ENCODE measurements at places on chromosomes 13 and 19. TPM values are rescaled to one million over a fixed set of nuclear protein-coding genes. Genes with fewer than 3 reads are reported as not detected.

Gene SLITRK1
- total RNA-seq, result not detected

Gene HCST
- 0.36 TPM for total RNA-seq

Gene DCLK1
- total RNA-seq, result 132 TPM

Gene ZNF600
- total RNA-seq, result 9.8 TPM

Gene FLT3
- total RNA-seq, result not detected

Gene SLC15A1
- total RNA-seq, result not detected

Gene ZNF556
- total RNA-seq, result not detected

Gene ARHGEF7
- total RNA-seq, result 27.5 TPM

GRCh38 chr13:44938854-44939253 is 50.4 kb downstream of the NUFIP1 start:
- DNase-seq, result no peak

DNA sequence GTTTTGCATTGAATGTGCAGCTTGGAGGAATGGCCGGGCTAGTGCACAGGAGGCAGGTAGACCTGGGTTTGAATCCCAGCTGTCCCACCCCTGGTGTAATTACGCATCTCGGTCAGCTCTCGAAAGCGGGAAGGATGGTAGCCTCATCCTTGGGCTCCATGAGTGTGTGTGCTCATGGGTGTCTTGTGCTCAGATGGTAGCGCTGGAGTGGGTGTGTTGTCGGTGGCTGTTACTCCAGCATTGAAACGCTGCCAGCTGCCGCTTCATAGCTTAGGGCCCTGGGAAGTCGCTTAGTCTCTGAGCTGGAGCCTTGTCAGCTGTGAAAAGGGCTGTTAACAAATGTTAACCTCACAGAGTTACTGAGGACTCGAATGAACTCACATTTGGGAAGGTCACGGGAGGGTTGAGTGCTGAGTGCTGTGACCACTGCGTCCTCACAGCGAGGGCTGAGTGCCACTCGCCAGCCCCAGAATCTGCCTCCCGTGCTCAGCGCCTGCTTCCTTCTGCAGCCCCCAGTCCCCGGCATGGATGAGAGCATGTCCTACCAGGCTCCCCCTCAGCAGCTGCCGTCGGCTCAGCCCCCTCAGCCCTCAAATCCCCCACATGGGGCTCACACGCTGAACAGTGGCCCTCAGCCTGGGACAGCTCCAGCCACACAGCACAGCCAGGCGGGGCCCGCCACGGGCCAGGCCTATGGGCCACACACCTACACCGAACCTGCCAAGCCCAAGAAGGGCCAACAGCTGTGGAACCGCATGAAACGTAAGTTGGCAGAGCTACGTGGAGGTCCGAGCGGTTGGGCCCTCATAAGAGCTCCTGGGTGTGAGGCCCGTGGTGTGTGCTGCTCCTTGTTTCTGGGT is 5.2 kb downstream of the LENG8 start:
- peak; percentile 76 for DNase-seq

GRCh38 chr13:40215311-40215710 is 451.1 kb downstream of the FOXO1 start:
- DNase-seq, result no peak

DNA sequence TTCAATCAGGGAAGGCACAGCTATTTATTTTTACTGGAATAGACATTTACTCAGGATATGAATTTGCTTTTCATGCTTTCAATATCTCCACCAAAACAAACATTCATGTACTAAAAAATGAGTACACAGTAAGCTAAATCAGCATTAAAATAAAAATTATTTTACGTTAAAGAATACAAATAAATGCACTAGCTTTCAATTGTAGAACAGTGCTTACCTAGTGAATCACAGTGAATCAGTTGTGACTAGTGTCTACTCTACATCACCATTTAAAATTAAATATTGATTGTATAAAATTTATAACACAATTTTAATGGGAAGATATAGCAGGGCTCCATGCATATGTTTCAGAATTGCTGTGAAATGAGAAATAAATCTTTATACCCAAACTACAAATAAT is 929.6 kb upstream of the ATXN8OS start:
- DNase-seq, result no peak

DNA sequence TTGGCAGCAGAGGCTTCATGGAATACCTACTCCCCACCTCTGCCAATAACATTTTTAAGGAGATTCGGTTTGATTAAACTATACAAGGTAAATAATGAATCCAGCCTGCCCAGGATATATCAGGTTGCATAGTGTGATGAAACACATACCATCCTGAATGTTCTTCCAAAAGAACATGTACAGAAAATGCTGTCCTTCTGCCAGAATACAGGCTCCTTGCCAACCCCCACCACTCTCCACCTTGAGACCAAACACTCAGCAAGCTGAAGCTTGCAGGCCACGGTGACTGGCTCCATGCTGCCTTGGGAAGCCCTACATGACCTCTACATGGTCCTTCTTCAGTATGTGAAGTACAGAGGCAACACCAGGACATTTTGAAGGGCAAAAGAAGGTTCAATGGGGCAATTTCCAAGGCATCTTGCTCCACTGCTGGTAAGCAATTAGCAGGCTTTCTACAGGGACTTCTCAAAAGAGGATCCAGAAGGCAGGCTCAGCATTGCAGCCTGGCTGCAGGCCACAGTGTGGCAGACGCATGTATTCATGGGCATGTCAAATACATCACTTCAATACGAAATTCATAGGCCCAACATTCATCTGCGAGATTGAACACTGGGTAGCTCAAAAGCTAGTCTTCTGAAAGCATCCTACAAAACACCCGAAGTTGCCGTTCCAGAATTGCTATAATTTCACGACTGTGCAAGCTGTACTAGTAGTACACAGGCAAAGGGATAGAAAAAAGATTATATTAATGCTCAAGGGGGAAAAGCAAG is 62.4 kb upstream of the SERP2 start:
- peak; percentile 17 for DNase-seq

DNA sequence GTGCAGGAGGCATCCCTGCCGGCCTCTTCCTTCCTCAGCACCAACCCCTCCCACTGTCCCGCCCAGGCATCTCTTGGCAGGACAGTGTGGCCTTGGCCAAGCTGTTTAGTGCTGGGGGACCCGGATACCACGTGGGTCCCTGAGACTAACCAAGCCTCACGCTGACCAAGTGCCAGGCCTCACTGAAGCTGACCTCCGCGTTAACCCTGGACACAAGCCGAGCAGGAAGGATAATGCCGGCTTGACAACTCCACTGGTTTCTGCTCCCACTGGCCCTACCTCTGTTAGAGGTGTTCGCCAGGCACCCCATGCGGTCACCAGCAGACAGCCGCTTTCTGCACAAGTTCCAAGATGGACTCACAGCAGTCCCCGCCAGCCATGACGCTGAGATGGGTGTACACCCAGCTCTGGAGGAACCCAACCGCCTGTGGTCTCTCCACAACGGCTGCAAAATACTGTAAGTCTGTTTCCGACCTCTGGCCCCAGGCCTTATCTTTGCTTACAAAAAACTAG is 12.4 kb downstream of the GRTP1 start:
- no peak for DNase-seq

DNA sequence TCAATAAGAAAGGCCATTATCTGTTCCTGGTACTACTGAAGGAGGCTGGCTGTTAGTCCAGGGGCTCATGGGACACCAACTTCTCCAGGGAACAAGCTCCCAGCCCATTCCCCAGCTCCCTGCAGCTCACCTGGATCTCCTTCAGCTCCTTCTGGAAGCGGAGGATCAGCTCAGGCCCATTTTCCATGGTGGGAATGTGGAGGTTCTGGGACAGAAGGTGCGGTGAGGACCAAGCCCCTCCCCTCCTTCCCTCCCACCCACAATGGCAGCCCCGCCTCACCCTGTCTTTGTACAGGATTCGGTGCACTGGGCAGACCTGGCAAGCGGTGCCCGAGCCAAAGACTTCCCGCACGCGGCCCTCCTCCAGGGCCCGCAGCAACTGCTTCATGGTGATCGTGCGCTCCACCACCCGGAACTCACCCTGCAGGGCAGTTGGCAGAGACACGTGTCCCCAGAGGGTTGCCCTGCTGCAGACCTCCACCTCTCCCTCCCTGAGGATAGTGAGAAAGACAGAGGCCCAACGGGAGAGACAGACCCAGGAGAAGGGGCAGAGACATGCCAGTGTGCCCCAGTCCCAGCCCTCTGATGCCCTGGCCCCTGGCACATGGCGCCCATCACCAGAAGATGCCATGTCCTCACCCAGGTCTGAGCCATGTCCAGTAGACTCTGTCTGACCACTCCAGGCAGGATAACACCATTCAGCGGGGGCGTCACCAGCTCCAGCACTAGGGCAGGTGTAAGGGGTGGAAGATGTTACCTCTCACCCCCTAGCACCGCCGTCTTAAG is 14.3 kb downstream of the BCAT2 start:
- DNase-seq, result peak; percentile 76

GRCh38 chr19:17803264-17803896 is 8.4 kb downstream of the B3GNT3 start:
- DNase-seq, result no peak

DNA sequence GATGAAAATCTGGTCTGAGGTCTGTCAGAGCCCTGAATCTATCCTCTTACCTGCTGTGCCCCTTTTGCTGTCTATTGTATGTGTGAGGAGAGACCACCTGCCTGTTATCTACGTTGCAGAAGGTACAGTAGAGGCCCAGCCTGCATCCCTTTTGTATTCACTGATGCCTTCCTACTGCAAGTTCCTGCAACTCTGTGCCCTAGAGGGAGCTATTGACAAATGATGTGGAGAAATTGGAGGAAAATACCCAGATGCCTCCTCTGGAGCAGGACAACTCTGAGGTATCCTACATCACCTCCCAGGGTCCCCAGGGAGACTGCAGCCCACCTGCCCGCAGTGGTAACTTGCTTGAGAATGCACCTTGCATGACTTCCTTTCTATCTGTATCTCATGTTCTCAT is 33.7 kb downstream of the SIAH3 start:
- no peak for DNase-seq

GRCh38 chr19:20365146-20365545 is 198.1 kb downstream of the ZNF486 start:
- DNase-seq, result no peak

DNA sequence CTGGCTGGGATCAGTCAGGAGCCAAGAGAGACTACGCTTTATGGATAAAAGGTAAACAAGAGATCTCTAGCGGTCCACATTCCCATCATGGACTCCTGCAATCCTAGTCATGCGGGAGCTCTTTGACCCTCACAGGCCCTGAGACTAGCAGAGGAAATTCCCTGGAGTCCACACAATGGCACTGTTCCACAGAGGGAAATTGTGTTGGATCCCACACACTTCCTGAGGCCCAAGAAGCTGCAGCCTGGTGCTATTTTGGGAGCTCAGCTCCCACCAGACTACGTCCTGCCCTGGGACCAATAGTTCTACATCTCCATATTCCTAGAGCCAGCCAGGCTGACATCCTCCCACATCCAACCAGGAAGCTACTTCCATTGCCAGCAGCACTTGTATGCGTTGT is 2358.4 kb downstream of the PCDH9 start:
- no peak for DNase-seq

DNA sequence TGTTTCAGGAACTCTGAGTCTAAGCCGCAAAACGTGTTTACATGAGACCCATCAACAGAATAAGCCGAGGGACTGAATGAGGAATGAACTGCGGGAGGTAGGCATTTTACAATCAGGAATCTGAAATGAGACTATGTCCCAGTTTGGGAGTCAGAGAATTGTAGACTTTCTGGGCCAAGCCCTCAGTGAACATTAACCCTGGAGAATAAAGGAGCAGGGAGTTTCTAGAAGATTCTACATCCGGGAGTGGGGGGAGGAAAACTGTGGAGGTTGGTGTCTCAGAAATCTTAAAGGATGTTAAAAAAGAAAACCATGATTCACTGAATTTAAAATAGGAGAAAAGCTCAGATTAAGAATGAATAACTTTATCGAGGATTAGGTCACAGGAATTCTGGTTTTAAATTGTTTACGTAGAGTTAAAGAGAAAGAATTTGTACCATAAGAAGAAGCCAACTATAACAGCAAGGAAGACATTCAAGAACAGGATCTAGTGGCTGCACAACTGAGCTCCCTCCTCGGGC is 18.5 kb downstream of the RFX2 start:
- DNase-seq, result no peak

DNA sequence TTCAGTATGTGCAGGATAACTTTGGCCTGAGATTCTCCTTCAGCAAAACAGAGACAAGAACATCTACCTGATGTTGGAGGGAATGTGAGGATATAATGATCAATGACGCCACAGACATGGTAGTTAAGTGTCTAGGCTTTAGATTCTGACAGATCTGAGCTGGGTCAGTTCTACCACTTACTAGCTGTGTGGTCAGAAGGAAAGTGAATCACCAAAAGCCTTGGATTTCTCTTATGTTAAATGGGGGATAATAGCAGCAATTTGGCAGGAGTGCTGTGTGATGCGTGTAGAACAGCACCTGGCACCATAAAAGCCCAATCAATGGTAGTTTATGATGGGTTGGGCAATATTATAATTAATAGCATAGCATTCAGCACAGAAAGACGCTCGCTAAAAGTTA is 41.7 kb downstream of the RXFP2 start:
- DNase-seq, result no peak

GRCh38 chr13:101242720-101243119 is 173.6 kb downstream of the NALCN start:
- DNase-seq, result no peak

DNA sequence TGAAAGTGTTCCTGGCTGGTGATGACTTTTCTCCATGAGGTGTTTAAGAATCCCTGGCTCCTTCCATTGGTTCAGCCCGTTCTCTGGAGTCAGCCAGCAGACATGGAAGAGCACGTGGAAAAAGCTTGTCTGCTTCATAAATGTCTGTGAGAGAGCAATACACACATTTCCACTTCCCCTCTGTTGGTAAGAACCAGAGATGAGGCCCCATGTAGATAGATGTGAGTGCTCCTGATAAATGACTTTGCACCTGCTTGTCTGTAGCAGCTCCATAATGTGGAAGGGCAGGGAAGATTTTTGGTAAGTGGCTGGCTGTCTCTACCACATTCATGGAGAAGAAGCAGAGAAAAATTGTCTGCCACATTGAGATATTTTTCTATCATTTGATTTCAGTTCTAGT is 325.8 kb downstream of the LMO7 start:
- no peak for DNase-seq

GRCh38 chr19:1076951-1077350 is 10.0 kb downstream of the ARHGAP45 start:
- DNase-seq, result peak; percentile 97

DNA sequence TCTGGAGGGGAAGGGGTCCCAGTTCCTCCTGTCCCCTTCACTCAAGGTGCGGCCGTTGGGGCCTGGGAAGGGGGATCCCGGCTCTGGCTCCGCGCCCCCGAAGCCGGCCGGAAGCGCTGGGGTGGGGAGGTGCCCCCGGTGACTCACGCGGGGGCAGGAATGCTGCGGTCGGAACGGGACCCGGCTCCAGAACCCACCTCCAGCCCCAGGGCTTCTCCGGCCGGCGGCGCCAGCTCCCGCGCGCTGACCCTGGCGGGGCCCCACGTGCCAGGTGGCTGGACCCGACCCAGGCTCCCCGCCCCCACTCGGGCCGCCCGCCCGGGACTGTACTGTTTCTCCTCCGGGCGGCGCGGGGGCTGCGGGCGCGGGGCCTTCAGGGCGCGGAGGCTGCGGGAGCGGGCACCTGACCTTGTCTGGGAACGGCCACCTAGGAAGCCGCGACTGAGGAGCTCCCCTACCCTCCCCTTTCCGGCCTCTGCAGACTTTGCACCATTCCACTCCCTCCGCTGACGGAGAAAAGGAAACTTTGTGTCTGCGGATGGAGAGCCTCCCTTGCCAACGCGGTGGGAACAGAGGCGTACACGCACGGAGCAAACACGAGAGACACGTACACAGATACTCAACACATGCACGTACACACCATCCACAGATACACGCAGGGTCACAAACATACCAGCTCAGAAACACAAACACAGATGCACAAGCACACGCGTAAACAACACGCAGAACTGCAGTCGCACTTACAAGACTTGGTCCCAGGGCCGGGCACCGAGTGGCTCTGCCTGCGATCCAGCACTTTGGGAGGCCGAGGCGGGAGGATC is 7.2 kb downstream of the AXL start:
- peak; percentile 95 for DNase-seq

All from osteoblast (primary cell).